ENCODE measurements at places on chromosomes 4 and X.

GRCh38 chrX:39759526-39760224, 338.1 kb downstream of the BCOR start:
- DNase-seq: no peak

DNA sequence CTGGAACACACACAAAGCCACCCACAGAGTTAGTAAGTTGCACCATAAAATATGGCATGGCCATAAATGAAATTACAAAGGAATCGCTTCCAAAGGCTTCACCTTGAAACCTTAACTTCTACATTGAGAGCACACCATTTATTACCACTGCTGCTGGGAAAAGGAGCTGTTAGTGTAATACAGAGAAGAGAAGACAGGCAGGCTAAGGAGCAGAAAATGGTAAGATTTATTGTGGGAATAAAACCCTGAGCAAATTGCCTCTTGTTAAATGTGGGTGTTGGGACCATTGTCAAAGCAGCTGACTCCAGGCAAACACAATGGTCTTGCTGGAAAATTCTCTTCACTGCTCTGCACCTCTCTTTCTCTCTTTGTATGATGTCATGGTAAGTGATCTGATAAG, 79.2 kb upstream of the NHS start:
- DNase-seq: no peak

DNA sequence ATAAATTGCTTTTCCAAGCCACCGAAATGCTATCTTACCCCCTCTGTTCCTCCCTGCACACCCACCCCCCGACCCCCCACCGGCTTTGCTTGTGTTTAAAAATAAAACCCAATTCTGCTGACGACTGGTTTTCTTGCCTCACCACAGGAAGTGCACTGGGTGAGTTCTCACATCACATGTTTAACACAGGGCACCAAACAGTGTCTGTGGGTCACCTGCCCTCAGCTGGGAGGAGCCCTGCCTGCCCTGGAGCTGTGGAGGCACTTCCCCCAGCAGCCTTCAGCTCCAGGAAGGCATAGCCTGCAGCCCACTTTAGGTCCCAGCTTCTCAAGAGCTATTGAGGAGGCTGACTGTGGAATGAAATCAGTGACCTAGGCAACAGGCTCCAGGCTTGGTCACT, 8.8 kb downstream of the TMEM255A start:
- peak; percentile 69 for DNase-seq

- DNase-seq: no peak
Measured at GRCh38 chr4:169286562-169287301, 16.0 kb upstream of the SH3RF1 start.

- DNase-seq: no peak
Measured at GRCh38 chr4:141180991-141181761, 39.5 kb upstream of the ZNF330 start.

GRCh38 chr4:185839770-185840169, 27.8 kb upstream of the SORBS2 start:
- DNase-seq: no peak

DNA sequence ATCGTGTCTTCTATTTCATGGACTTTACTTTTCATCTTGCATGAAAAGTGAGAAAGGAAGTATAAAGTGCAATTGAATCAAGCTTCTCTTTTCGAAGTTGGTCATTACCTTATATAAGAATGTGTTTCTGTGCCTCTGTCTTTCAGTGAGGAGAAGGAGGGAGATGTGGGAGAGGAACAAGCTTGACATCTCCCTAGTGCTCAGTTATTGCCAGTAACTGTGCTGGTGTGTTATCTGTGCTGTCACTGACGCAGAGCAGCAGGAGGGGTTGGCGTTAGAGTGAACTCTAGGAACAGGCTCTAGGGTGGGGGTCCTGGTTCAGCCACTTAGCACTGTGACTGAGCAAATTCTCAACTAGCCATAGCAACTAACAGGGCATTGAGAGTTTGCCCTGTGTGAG, 34.0 kb upstream of the TBC1D9 start:
- DNase-seq: no peak

GRCh38 chrX:78330540-78330939, 3.1 kb upstream of the CYSLTR1 start:
- no peak for DNase-seq

GRCh38 chrX:51155566-51155965, 177.1 kb upstream of the NUDT10 start:
- no peak for DNase-seq

- DNase-seq: no peak
Measured at GRCh38 chr4:147863111-147863747, 131.3 kb downstream of the ARHGAP10 start.

- DNase-seq: no peak
Measured at GRCh38 chrX:2969021-2969420, 37.3 kb upstream of the ARSH start.

GRCh38 chrX:65644621-65645289, 22.7 kb upstream of the MSN start:
- no peak for DNase-seq

DNA sequence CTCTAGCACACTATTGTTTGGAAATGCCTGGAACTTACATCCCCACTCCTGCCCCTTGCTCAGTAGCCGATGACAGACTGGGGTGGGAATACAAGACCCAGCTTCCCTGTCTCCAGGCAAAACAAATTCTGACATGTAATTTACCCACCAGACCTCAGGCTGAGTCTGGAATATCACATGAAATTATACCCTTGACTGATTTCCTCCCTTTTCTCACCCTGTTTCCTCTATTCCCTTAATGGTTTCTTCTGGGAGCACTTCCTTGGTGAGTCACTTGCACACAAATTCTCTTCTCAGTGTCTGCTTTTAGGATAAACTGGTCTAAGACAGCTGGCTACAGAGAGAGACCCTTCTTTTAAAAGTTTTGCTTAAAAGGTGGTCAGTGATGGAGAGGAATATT, 65.8 kb upstream of the DIPK2B start:
- DNase-seq: no peak

GRCh38 chr4:151689211-151689991, 71.4 kb downstream of the GATB start:
- DNase-seq: no peak

GRCh38 chr4:105088110-105088879, 58.4 kb upstream of the TET2 start:
- no peak for DNase-seq

GRCh38 chr4:35493977-35494376, 750.3 kb downstream of the ARAP2 start:
- no peak for DNase-seq
